Stimulated activated CD4-positive, alpha-beta T cell treated with anti-CD3 and anti-CD28 coated beads, TNF-alpha, amount 100 ng/mL, for 1 hour (primary cell): ENCODE measurements at places on chromosomes 2 and 18.

GRCh38 chr2:3610881-3611505 is 16.1 kb downstream of the COLEC11 start:
- no peak for DNase-seq

DNA sequence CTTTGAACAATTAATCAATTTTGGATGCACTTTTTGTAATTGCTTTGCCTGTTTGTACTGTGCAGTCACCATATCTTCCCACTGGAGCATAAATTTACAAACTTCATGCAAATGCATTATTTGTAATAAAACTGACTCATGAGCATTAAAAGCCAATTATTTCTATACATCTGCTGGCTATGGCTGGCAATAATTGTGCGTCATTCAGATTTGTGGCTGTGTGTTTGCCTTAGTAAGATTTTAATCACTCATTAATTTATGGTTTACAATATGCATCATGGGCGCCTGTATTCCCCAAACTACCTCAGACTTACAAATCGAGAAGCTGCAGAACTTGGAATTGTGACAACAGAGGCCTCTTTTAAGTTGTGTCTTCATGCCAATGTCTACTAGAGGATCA is 132.4 kb upstream of the TRIB2 start:
- no peak for DNase-seq

- no peak for DNase-seq
Observed at GRCh38 chr2:229715895-229716507, 1.6 kb upstream of the DNER start.

GRCh38 chr2:65137197-65137775 is 7.4 kb upstream of the RAB1A start:
- DNase-seq: no peak

DNA sequence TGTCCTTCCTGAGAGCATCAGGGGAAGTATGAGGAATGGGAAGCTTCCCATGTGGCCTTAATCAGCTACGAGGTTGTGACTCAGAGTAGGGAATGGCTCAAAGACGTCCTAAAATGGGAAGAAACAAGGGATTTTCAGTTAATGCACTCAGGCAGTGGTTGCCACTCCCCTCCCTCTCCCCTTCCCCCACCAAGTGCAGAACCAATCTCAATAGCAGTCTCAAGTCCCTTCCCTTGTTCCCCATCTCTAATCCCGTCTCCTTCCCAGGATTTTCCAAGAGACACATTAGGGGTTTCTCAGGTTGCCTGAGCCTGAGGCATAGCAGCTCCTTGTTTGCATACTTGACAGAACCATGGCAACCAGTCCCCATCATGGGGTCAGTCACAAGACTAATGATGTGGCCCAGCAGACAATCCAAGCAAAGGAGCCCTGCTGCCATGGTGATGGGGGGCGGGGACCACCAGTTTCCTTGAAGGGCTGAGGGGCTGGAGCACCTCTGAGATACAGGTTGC is 18.2 kb upstream of the RESP18 start:
- DNase-seq: no peak

GRCh38 chr2:132544006-132544630 is 125.9 kb downstream of the LYPD1 start:
- no peak for DNase-seq

DNA sequence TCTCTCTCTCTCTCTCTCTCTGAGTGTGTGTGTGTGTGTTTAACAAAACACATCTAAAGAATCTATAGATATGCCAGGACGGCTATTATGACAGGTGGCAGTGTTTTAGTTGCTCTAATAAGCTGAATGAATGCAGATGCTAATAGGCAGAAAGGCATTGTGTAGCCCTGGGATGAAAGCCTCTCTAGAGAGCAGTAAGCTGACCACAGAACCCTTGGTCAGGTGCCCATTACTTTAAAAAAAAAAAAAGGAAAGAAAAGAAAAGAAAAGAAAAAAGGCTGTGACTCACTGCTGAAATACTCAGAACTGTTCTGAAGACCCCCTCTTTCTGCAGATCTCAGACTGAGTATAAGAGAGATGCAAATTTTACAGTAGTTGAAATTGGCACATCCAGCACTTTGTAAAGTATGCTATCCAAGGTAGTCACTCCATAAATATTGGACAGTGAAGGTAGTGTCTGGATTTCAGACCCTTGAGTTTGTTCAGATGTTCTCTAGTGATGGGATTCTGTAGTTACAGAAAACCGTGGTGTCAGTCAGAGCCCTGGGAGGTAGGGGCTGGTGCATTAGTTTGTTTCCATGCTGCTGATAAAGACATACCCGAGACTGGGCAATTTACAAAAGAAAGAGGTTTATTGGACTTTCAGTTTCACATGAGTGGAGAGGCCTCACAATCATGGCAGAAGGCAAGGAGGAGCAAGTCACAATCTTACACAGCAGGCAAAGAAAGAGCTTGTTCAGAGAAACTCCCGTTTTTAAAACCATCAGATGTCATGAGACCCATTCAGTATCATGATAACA is 30.9 kb downstream of the OSBPL6 start:
- no peak for DNase-seq

GRCh38 chr2:152694161-152694661 is 23.1 kb downstream of the PRPF40A start:
- DNase-seq: no peak

DNA sequence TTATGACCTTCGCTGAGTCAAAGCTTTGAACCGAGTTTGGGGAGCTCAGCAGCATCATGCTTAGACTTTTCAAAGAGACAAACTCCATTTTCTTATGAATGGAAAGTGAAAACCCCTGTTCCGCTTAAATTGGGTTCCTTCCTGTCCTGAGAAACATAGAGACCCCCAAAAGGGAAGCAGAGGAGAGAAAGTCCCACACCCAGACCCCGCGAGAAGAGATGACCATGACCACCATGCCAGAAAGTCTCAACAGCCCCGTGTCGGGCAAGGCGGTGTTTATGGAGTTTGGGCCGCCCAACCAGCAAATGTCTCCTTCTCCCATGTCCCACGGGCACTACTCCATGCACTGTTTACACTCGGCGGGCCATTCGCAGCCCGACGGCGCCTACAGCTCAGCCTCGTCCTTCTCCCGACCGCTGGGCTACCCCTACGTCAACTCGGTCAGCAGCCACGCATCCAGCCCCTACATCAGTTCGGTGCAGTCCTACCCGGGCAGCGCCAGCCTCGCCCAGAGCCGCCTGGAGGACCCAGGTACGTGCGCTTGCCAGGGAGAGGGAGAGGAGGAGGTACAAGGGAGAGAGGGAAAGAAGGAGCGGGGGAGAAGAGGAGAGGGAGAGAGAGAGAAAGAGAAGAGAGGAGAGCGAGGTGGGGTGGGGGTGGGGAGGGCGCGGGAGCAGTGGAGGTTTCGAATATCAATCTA is at the start of gene DLX1:
Gene DLX1, plus strand, starts transcription at position 48 of the 700 bp plus-strand sequence. Its CDS starts 171 bp downstream, at position 219.
- no peak for DNase-seq

GRCh38 chr18:62331581-62332356 is 6.7 kb downstream of the TNFRSF11A start:
- DNase-seq: no peak

- no peak for DNase-seq
Observed at GRCh38 chr2:133591164-133591563, 22.9 kb upstream of the NCKAP5 start.
